ENCODE measurements at places on chromosomes 2 and 18.

- peak; percentile 17 for DNase-seq
Observed at GRCh38 chr2:12261986-12262680, 454.6 kb upstream of the TRIB2 start.

DNA sequence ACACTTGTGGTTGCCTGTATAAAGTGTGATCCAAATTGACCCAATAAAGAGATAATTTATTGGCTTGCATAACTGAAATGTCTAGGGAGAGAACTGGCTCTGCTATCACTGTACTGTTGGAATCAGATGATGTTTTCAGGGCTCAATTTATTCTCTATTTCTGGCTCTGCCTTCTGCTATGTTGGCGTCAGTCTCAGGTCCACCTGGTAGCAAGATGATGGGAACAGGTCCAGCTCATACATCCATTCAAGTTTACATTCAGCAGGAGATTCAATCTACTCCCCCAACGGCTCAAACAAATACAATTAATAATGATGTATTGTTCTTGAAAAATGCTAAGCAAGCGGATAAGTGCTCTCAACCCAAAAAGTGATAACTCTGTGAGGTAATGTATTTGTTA lies 297.7 kb upstream of the SYT4 start:
- no peak for DNase-seq

- DNase-seq: no peak
Observed at GRCh38 chr2:21644266-21644665, 520.5 kb downstream of the TDRD15 start.

DNA sequence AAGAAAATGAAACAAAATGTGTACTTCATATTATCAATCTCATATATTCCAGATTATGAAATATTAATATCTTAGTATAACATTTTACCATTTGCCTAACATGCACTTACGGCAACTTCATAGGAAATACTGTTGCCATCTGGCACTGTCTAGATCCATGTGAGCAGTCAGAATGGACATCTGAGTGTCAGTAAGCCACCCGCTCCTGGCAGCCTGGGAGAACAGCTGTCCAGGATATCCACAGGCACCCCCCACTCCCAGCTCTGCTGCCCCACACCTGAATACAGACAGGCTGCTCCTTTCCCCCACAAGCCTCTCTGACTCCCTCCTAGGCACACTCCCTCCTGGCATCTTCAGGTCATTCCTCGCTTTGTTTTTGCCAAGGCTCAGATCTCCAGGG lies 127.0 kb downstream of the GAREM1 start:
- DNase-seq: no peak

- no peak for DNase-seq
Observed at GRCh38 chr18:52312346-52312745, 27.7 kb upstream of the DCC start.

- no peak for DNase-seq
Observed at GRCh38 chr2:1446301-1446700, 33.0 kb downstream of the TPO start.

- DNase-seq: no peak
Observed at GRCh38 chr2:231905026-231905425, 21.2 kb downstream of the NPPC start.

- DNase-seq: no peak
Observed at GRCh38 chr18:10290638-10291235, 163.7 kb upstream of the APCDD1 start.

GRCh38 chr2:233225230-233226068 lies 26.0 kb upstream of the ATG16L1 start:
- no peak for DNase-seq

DNA sequence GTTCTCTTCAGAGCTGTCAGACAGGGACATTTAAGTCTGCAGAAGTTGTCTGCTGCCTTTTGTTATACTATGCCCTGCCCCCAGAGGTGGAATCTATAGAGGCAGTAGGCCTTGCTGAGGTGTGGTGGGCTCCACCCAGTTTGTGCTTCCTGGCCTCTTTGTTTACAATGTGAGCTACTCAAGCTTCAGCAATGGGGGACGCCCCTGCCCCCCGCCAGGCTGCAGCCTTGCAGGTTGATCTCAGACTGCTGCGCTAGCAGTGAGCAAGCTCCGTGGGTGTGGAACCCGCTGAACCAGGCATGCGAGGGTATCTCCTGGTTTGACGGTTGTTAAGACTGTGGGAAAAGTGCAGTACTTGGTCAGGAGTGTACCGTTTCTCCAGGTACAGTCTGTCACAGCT lies 24.0 kb upstream of the PAIP2B start:
- no peak for DNase-seq

- peak; percentile 73 for DNase-seq
Observed at GRCh38 chr2:232292395-232293154, 86.0 kb upstream of the ALPP start.

- DNase-seq: no peak
Observed at GRCh38 chr2:31888550-31888949, 122.3 kb downstream of the MEMO1 start.

DNA sequence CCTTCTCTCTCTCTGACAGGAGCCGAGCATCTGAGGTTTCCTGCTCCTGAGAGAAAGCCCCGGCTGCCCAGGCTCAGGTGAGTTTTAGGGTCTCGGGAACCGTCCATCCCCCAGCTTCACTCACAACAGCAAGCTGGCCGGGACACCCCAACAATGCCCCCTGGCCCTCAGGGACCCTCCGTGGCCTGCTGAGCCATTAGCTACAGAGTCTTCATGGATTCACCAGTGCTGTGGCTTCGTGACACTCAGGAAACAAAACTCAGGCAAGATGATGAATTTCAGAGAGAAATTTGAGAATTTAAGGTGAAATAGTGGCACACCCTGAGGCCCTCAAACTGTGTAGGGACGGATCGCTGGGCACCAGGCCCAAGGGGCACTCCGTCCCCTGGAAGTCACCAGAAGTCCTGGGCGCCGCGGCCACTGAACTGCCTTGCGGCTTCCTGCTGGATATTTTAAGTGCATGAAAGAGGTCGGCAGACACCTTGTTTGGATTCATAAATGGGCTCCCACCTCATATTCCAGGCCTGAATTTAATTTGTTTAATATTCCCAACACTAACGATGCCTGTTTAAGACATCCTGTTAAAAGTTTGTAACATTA lies 368.3 kb upstream of the SALL3 start:
- no peak for DNase-seq

DNA sequence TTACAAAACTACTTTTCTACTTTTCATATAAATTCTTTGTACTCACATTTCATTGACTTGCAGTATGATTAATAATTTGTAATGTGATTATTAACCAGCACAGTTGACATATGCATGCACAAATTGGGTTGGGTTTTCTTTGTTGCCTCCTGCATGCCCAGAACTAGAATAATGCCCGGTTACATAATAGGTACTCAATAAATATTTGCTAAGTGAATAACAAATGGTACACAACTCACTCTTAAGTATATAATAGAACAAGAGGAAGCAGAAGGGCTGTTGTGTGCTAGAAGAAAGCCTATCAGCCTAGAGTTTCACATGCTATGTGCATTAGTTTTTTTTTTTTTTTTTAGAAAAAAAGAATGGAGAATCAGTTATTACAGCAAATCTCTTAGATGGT lies 9.3 kb downstream of the RDH14 start:
- DNase-seq: no peak

DNA sequence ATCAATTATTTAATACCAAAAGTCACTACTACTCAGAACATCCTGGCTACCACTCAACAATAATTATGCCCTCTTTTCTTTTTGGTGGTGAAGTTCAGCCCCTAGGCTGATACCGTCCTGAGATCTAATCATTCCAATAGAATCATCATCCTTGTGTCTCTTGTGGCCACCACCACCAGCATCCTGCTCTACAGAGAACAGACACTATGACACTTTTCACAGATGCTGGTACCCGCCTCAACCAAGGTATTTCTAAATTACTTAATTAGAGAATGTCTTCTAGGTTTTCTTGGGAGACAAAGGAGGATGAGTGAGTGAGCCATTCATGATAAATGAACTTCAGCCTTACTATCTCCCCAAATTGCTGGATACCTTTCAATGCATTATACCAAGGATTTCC lies 60.0 kb downstream of the TDRD15 start:
- DNase-seq: no peak

DNA sequence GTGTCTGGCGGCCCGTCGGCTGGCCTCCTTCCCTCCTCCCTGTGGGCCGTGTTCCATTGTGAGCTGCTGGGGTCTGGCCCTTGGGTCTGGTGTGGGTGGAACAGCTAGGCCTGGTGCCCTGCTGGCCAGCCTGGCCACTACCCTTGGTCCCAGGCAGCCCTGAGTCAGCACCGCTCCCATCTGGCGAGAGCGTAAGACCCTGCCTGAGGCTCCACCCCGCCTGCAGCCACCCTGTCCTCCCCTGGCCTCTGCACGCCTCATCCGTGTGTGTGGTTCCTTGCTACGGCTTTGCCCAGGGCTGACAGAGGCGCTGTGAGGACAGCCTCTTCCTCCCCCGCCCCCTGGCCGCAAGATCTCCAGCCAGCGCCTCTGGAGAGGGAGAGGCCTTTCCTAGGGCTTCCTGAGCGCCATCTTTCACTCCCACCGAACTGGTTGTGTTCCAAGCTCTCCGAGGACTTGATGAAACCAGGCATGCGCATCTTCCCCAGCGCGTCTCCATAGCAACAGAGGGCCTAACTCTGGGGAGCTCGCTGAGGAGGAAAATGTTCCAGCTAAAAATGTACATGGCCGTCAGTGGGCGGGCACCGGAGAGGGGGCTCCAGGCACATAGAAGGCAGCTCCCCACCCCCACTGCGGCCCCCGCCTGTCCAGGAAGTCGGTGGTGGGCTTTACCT lies 83.0 kb downstream of the STPG4 start:
- DNase-seq: no peak

GRCh38 chr2:53475766-53476165 lies 291.8 kb upstream of the CHAC2 start:
- peak; percentile 68 for DNase-seq

GRCh38 chr2:192978395-192978794 lies 783.7 kb upstream of the TMEFF2 start:
- DNase-seq: no peak
